ENCODE measurements at places on chromosomes 1 and 21.

GRCh38 chr1:247390996-247391395 is 25.0 kb upstream of the NLRP3 start:
- DNase-seq = no peak

GRCh38 chr1:185094761-185095160 is 49.4 kb downstream of the RNF2 start:
- DNase-seq = no peak

DNA sequence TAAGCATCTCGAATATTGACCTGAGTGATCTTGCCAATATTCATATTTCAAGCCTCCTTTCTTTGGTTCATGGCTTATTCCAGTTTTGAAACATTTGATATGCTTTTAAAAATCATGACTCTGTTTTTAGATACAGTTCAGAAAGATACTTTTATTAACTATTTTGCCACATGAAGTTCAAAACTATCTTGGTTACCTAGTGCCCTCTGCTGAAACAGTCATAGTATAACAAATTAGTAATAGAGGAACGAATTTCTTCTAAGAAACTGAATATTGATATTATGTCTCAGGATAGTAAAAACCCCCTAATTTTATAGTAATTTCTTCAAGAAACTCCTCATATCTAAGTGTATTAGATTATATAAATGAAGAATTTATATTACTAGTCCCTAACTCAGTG is 52.6 kb upstream of the RC3H1 start:
- no peak for DNase-seq

DNA sequence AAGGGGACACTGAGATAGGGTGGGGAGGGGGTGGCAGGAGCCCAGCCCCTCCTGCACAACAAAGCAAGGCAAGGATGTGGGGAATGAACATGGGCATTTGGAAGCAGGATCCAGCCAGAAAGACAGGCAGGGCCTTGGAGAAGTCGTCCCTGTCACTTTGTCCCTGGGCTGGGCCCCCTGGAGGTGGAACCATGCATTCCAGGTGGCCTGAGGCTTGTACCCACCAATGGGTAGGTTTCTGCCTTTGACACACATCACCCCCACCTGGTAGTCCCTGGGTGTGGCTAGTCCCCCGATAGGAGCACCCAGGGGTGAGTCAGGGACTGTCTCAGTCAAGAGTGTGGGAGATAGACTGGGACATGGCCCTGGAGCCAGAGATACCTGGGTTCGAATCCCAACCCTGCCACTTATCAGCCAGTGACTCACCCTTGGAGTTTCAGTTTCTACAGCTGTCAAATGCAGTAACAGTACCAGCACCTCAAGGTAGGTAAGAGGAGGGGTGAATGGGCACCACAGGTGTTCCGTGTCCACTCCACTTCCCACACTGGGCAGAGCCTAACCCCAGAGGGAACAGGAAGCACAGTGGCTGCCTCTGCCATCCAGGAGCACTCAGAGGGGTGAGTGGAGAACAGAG is 10.0 kb downstream of the PLA2G2D start:
- no peak for DNase-seq

- DNase-seq = no peak
These were observed 4.8 kb upstream of the ASB17 start for GRCh38 chr1:75937034-75937433.

GRCh38 chr1:222229672-222230312 is 318.1 kb downstream of the HHIPL2 start:
- no peak for DNase-seq

DNA sequence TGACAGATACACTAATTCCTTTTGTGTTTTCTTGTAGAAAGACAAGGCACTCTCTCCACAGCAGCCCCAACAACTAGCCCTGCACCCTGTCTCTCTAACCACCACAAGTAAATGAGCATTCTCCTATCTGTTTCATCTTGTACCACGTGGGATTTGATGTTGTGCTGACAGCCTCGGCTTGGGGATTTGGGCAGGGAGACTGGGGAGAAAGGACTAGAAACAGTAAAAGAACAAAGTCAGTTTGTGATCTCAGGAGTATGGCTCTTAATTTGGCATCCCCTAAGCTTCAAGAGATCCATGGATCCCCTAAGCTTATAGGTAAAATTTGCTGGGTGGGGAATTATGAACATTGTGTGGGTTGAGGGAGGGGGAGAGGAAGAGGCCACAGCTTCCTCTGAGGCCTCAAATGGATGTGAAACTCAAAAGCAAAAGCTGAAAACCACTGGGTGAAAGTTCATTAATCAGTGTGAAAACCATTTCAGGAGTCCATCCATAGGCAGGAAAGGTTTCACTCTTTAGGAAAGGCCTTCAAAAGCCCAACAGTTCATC is 3.1 kb downstream of the C1orf162 start:
- peak; percentile 27 for DNase-seq

- no peak for DNase-seq
These were observed 509 bp downstream of the ADAMTS4 start for GRCh38 chr1:161198194-161198896.

DNA sequence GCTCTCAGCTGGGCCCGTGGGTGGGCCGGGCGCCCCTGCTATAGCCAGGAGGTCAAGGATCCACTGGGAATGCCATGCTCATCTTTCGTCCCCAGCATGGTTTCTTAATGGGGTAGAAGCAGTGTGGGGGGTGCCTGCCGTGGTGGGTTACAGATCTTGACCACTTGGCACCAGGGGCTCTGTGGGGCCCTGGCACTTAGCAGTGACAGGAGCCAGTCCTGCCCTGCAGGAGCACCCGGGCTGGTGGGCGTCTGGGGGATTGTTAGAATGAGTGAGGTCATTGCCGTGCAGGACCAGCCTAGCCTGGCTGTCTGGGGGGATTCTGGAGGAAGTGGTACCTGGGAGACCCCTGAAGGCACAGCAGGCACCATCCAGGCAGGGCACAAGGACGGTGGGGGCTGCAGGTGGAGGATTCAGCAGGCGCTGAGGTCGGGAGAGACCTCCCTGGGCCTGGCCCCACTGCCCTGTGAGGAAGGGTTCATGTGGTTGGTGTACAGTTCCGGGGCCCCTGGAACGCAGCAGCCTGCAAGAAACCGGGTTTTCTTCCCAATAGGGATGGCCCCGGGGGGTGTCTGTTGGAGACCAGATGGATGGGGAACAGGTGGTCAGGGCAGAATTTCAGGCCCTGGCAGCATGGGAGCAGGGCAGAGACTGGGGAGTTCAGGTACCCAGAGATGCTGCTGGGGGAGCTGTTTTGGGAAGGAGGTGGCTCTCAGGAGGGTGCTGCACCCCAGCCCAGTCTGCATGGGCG is 4.8 kb downstream of the AIRE start:
- no peak for DNase-seq
